ENCODE measurements at places on chromosomes 11 and 22.

DNA sequence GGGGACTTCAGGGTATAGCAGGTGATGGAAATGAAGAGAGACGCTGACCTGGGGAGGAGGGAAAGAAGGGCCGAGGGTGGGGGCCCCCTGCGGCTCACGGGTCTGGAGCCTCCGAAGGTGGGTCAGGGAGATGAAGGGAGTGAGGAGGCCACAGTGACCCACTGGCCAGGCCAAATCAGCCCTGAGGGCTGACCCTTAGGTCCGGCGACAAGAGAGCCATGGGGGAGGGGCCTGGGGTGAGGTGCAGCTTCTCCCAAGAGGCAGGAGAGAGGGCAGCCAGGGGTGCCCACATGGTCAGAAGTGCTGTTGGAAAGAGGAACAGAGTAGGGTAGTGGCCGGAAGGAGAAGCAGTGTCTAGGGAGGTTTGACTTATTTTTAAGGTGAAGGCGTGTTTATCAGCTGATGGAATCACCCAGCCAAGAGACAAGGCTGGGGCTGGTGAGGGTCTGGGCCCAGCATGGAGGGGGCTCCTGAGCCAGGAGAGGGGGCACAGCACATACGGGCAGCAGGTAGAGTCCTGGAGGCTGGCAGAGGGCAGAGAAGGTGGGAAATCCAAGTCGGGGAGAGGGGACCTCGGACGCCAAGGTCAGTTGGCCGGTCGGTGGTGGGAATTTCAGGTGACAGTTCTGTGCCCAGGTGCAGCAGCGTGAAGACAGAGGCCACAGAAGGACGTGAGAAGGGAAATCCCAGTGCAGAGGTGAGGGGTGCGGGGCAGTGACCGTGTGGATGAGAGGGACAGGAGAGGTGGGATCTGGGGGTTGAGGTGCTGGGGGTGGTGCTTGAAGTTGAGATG lies 49.0 kb downstream of the LINC01488 start:
- H3K27ac ChIP-seq = no peak overlapping the region
- no peaks in the 10 kb centered on the region for H3K36me3 ChIP-seq
- no peaks in the 10 kb centered on the region for H3K27me3 ChIP-seq
- H3K4me3 ChIP-seq = no peak overlapping the region

DNA sequence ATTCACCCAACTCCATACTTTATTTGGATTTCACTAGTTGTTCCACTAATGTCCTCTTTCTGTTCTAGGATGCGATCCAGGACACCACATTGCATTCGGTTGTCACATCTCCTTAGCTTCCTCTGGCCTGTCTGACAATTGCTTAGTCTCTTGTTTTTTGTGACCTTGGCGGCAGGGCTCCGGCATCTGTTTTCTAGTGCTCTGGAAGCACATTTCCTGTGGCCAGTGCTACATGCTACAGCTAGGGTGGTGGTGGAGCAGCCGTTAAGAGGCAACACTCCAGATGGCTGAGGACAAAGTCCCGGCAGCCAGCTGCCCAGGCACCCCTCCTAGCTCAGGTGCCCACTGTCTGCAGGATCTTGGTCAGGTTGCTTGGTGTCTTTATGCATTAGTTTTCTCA lies 6.8 kb downstream of the STX3 start:
- no peaks in the 10 kb centered on the region for H3K4me1 ChIP-seq
- peaks cover 2% of the 10 kb centered on the region for H3K27me3 ChIP-seq
- no peaks in the 10 kb centered on the region for H3K36me3 ChIP-seq

DNA sequence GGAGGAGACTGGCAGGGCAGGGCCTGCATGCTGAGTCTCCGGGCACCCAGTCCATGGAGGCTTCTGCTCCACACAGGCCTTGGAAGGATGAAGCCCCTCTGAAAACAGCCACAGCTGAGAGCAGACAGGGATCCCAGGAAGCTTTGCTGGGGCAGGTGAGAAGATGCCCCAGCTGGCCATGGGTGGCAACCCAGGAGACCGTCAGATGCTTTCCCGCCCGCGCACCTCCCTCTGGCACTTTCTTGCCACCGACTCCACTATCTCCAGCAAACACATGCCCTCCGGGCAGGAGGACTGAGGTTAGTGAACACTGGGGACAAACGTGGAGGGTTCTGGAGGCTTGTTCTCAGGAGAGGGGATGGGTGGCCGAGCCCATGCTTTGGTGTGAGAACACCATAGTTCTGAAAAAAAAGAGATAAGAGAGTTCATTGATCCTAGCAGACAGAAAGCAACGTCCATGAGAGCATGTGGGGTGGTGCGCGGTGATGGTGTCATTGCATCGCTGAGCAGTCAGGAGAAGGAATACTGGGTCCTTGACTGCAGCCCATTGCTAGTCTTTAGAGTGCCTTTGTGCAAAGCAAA lies 2.3 kb downstream of the C1QTNF6 start:
- H3K4me3 ChIP-seq = no peak overlapping the region
- H3K27ac ChIP-seq = no peak overlapping the region
- peaks cover 12% of the 10 kb centered on the region for H3K36me3 ChIP-seq
- no peaks in the 10 kb centered on the region for H3K27me3 ChIP-seq
- no peak for DNase-seq

- H3K4me3 ChIP-seq = no peak overlapping the region
- no peak for DNase-seq
- peaks cover 14% of the 10 kb centered on the region for H3K36me3 ChIP-seq
- H3K4me1 ChIP-seq = no peaks in the 10 kb centered on the region
Measured at GRCh38 chr22:31734512-31734911, 15.4 kb downstream of the PRR14L start.

- DNase-seq = no peak
- H3K36me3 ChIP-seq = no peaks in the 10 kb centered on the region
- no peaks in the 10 kb centered on the region for H3K27me3 ChIP-seq
- no peak overlapping the region for H3K27ac ChIP-seq
- no peaks in the 10 kb centered on the region for H3K4me1 ChIP-seq
Measured at GRCh38 chr11:92505689-92506088, 281.1 kb downstream of the FAT3 start.

DNA sequence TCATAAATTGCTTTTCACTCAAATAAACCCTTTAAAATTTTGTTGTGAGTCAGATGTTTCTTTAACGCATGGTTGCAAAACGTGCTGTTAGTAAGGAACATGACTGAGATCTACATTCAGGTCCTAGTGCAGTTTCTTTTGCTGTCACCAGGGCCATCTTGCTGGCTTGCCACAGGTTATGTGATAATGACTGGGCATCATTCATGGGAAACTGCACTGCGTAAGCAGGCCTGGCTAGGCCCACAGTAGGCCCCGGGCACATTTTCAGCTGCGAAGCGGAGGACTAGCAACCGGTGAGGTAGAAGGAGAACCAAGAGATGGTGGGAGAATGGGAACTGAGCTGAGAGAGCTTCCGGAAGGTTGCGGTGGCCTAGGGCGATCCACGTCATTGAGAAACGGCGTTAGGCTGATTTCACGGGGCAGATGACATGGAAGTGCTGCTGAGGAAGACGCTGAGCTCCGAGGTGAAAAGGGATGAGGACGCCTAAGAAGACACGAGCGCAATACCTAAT lies 3.2 kb upstream of the KLHDC7B start:
- H3K36me3 ChIP-seq = no peaks in the 10 kb centered on the region
- peaks cover 45% of the 10 kb centered on the region for H3K27me3 ChIP-seq
- no peak overlapping the region for H3K4me3 ChIP-seq

DNA sequence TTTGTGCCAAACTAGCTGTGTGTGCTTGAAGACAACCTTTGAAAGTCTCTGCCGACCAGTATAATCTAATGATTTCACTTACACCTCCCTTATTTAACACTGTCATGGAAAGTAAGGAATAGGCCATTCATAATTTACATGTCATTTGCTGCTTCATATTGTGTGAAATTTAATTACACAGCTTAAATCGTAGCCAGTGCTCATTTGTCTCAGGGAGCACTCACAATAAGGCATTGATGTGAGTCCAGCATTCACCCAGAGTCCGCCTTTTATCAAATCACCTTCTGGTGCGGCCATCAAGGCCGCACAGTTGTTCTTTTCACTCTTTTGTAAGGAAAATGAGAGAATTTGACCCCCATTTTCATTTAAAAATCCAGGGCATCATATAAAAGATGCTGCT lies 46.9 kb downstream of the PAX6 start:
- no peak for DNase-seq
- H3K36me3 ChIP-seq = no peaks in the 10 kb centered on the region
- no peak overlapping the region for H3K4me3 ChIP-seq
- H3K27ac ChIP-seq = no peak overlapping the region
- no peaks in the 10 kb centered on the region for H3K4me1 ChIP-seq
- no peaks in the 10 kb centered on the region for H3K27me3 ChIP-seq

GRCh38 chr22:50282361-50283155 lies 12.4 kb upstream of the MAPK11 start:
- H3K27ac ChIP-seq = no peak overlapping the region
- no peaks in the 10 kb centered on the region for H3K27me3 ChIP-seq
- no peaks in the 10 kb centered on the region for H3K4me1 ChIP-seq
- no peak for DNase-seq

DNA sequence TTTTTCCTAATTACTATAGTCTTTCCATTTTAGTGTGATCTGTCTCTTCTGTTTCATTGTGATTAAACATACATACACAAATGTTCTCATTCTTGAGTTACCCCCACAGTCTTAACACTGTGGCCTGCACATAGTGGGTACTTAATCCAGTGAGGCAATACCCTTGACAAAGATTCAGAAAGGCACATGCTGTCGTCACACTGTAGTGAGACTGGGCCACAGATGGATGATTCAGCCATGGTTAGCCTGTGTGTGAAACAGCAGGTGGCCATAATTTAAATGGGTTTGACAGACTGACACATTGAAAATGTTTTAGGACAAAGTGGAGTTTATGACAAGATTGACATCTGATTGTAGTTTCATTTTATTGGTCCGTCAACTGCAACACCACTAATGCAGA lies 313.1 kb downstream of the C11orf87 start:
- DNase-seq = no peak
- no peak overlapping the region for H3K4me3 ChIP-seq
- H3K27ac ChIP-seq = no peak overlapping the region
- H3K4me1 ChIP-seq = no peaks in the 10 kb centered on the region
- no peaks in the 10 kb centered on the region for H3K27me3 ChIP-seq

DNA sequence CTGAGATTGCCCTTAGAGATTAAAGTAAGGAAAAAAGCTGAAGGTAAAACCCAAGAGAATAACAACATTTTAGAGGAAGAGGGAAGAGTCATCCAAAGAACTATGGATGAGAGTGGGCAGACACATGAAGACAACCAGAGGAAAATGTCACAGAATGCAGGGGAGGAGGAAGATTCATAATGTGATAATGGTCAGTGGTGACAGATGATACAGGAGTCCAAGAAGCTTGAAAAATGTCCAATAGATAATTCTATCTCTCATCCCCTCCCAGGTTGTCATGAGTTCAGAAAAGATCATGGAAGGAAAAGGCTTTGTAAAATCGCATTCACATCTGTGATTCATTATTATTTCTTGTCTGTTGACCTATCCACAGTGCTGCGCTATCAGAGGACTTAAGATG lies 282.3 kb upstream of the CCDC90B start:
- no peaks in the 10 kb centered on the region for H3K27me3 ChIP-seq
- no peak for DNase-seq
- no peak overlapping the region for H3K27ac ChIP-seq
- no peak overlapping the region for H3K4me3 ChIP-seq
